Kidney (tissue), 22 donors: ENCODE measurements at places on chromosomes 6 and 20.
A peak's percentile ranks its signal among the peaks of the same experiment; 100 is the strongest.

DNA sequence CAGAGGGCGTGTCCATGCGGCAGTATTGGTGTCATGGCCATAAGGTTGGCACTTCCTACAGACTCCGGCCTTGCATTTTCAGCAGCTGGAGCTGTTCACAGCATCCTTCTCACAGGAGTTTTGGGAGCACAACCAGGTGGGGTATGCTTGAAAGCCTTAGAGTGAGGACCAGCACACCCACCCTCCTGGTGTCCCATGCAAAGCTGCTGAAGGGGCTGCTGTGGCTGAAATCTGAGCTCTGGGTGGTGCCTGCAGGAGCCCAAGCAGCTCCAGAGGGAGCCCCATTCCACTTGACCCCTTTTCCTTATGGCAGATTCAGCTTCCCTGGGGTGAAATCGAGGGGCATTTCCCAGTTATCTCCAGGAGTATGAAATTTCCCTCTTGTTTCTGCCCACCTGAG lies 74.0 kb upstream of the BHLHE23 start:
- H3K4me1 ChIP-seq: no peaks in the 10 kb centered on the region
- H3K27me3 ChIP-seq: no peaks in the 10 kb centered on the region
- H3K4me3 ChIP-seq: no peak overlapping the region
- DNase-seq: no peak

DNA sequence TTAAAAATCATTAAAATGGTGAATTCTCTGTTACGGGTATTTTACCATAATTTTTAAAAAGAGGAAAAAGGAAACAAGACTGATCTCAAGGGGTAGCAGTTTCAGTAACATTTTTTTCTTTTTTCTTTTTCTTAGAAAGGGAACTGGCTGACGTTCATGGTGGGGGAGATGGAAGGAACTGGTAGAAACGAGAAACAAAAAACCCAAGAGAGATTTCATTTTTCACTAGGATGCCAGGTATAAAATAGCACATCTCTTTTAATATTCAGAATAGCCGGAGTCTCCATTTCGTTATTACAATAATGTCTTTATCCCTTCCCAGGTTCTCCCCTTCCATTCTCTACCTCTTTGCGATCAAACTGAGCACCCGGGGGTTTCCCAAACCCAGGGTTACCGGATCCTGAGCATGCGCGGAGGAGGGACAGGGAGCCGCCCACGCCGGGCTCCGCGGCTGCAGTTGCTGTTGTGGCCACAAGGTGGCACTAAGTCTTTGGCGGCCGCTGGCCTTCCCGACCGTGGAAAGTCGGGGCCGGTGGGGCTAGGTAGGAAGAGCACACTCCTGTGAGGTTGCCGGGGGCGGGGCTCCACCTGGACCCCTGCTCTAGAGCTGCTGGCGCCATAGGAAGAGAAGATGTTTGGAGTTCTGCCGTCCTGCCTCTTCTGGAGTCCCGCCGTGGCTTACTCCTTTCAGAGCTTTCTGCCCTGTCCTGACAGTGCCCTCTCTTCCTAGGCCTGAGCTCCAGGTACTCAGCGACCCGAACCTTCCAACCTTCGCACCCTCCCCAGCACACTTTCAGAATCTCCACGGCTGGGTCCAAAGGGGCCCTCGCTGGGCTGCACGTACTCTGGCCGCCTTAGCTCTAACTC lies 146.8 kb downstream of the SH3BGRL2 start:
- DNase-seq: peak; percentile 82
- H3K27ac ChIP-seq: peak overlapping the region; percentile 60
- H3K4me1 ChIP-seq: no peaks in the 10 kb centered on the region
- no peaks in the 10 kb centered on the region for H3K36me3 ChIP-seq
- no peaks in the 10 kb centered on the region for H3K27me3 ChIP-seq

- H3K27me3 ChIP-seq: no peaks in the 10 kb centered on the region
- H3K4me1 ChIP-seq: peaks cover 2% of the 10 kb centered on the region
- H3K4me3 ChIP-seq: peak overlapping the region; percentile 94
- peaks cover 9% of the 10 kb centered on the region for H3K36me3 ChIP-seq
These were observed 1.5 kb downstream of the GPANK1 start for GRCh38 chr6:31663126-31663960.

DNA sequence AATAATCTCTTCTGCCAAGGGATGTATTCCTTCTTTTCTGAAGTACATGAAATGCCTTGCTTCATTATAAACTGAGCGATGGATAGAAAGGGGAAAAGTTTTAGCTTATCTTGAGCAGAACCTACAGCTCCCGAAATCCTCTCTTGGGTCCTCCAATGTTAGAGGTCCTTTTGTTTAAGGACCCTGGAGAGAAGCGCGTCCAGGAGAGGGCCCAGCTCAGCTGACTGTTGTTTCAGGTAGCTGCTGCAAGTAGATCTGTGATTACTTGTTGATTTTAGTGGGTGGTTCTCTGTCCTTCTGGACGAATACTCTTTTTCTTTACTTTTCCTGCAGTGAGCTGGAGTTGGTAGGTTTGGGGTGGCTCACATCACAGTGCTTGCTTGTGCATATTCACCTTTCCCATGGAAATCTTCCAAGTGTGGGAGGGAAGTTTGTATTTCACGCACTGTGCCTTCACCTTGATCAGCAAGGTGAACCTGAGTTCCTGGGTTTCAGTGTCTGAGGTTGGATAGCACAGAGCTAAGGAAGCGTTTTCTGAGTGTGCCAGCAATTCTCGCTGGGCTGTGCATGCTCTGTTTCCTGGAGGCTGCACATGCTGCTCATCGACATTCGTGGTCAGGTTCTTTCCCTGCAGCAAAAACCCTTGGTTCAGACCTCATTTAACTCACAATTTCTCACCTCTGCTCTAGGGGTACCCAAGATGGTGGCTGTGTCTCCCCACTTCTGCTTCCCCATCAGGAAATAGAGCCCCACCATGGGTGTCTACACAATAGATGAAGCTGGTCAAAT lies 176.3 kb downstream of the JARID2 start:
- peaks cover 4% of the 10 kb centered on the region for H3K4me1 ChIP-seq
- peak overlapping the region; percentile 55 for H3K27ac ChIP-seq
- H3K27me3 ChIP-seq: no peaks in the 10 kb centered on the region
- no peaks in the 10 kb centered on the region for H3K36me3 ChIP-seq
- no peak overlapping the region for H3K4me3 ChIP-seq

DNA sequence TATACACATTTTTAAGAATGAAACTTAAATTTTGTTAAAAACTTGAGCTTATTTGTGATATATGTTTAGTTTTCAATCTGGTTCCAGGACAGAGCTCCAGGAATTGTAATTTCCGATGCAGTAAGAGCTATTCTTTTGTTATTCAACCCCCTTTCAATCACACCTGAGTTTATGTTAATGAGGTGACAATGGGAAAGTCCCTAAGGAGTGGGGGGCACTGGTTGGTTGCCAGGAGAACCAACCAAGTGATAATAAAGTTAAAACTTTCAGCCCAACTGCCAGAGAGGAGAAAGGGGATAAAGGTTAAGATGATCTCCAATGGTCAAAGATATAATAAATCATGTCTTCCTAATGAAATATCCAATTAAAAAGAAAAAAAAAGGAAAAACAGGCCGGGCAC lies 19.8 kb downstream of the MDN1 start:
- H3K4me3 ChIP-seq: no peak overlapping the region
- H3K4me1 ChIP-seq: no peaks in the 10 kb centered on the region
- peaks cover 4% of the 10 kb centered on the region for H3K36me3 ChIP-seq
- no peak overlapping the region for H3K27ac ChIP-seq
- no peaks in the 10 kb centered on the region for H3K27me3 ChIP-seq

- no peaks in the 10 kb centered on the region for H3K27me3 ChIP-seq
- no peak overlapping the region for H3K27ac ChIP-seq
- H3K4me3 ChIP-seq: no peak overlapping the region
- no peak for DNase-seq
- no peaks in the 10 kb centered on the region for H3K4me1 ChIP-seq
- no peaks in the 10 kb centered on the region for H3K36me3 ChIP-seq
These were observed 83.9 kb downstream of the GRIK2 start for GRCh38 chr6:101477436-101477835.

GRCh38 chr6:157520596-157521361 lies 139.8 kb downstream of the ZDHHC14 start:
- H3K27me3 ChIP-seq: no peaks in the 10 kb centered on the region
- no peak overlapping the region for H3K27ac ChIP-seq
- no peaks in the 10 kb centered on the region for H3K36me3 ChIP-seq
- DNase-seq: no peak

- H3K27ac ChIP-seq: no peak overlapping the region
- no peaks in the 10 kb centered on the region for H3K4me1 ChIP-seq
- no peaks in the 10 kb centered on the region for H3K27me3 ChIP-seq
- DNase-seq: no peak
- H3K36me3 ChIP-seq: no peaks in the 10 kb centered on the region
These were observed 335.1 kb downstream of the HDGFL1 start for GRCh38 chr6:22904431-22904830.

DNA sequence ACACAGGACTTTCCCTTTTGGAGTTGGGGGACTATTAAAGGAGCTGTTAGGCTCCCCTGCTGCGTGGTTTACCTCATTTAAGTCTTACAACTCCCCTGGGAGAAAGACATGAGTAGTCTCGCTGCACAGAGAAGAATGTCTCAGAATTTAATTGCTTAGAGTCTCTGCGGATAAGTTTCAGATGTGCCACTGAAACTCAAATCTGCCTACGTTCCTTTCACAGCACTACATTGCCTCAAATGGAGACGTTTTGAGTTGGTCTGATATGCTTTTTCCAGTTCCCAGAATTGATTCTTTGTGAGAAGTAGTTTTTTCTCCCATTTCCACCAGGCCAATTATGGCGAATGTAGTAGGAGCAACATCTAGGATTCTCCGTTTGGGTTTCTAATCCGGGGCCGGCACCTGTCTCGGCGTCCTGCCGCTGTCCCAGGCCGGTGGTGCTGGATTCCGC lies 532 bp upstream of the SLC35F1 start:
- H3K27ac ChIP-seq: no peak overlapping the region
- no peaks in the 10 kb centered on the region for H3K36me3 ChIP-seq
- peak; percentile 75 for DNase-seq
- H3K27me3 ChIP-seq: peaks cover 5% of the 10 kb centered on the region

DNA sequence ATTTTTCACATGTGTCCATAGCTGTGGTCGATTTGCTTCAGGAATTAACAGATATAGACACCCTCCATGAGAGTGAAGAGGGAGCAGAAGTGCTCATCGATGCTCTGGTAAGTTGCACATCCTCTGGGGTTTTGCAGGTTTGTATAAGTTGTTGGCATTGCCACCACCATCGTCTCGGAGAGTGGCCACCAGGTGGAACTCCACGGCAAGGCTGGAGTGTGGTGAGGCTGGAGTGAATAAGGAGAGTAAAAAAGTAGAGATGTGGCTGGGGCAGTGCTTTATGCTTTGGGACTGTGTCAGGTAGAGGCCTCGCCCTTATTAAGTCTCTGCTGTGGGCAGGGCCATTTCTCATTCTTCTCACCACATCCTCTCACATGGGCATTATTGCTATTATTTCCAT lies 63.7 kb downstream of the CTNNBL1 start:
- no peak overlapping the region for H3K4me3 ChIP-seq
- H3K36me3 ChIP-seq: no peaks in the 10 kb centered on the region
- no peak for DNase-seq

DNA sequence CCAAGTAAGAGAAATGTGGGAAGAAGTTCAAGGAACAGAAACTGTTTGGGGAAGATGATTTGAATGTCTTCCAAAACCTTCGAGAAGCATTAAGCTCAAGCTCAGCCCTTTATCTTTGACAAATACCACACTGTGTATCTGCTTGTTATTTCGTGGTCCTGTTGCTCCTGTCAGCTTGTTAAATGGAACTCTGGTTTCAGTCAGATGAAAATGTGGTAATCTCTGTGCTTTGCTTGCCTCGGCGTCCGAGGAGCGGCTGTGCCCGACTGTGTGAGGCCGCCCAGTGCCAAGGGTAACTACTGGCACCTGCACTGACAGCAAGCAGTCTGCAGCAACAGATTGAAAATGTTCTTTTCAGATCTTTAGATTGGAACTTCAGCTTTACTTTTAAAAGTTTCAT lies 577.9 kb upstream of the FLRT3 start:
- H3K27ac ChIP-seq: no peak overlapping the region
- no peak for DNase-seq
- H3K36me3 ChIP-seq: no peaks in the 10 kb centered on the region
- H3K27me3 ChIP-seq: no peaks in the 10 kb centered on the region
- no peak overlapping the region for H3K4me3 ChIP-seq
